ENCODE measurements at places on chromosomes 7 and 10.

DNA sequence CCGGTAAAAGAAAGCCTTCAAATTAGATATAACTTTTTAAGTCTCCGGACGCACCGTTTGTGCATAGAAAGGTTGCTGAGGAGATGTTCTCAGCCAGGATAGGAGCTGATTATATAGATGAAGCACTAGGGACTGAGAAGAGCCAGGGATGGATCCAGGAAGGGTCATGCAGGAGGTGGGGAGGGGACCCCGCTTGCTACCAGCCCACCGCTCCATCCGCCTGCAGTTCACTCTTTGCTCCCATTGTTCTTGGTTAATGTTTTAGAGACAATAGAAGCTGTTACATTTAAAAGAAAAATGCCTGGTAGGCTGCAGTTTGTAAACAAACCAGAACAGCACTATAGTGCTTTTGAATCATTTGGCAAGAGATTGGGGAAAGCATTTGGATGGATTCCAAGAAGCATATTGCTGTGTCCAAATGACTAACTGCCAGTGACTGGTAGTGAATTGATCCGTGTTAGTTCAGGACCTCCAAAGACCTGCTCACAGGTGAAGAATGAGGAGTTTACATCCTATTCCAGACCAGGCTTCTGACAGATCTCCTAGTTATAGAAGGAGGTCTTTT is 175.9 kb upstream of the TAC1 start:
- DNase-seq: no peak

DNA sequence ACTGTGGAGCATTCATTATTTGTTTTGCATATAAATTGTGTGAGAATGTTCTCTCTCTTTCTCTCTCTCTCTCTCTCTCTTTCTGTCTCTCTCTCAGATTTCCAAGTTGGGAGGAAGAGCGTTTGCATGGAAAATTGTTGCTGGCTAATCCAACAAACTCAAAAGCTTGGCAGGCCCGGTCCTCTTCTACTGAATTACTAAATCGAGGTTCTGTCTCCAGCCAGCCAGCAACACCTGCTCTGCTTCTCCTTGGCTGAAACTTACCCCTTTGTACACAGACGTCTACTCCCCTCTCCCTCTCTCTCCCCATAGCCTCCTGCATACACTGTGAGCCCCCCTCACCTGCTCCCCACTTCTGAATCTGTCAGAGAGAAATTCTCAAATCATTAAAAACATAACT is 996.4 kb upstream of the AUTS2 start:
- no peak for DNase-seq

DNA sequence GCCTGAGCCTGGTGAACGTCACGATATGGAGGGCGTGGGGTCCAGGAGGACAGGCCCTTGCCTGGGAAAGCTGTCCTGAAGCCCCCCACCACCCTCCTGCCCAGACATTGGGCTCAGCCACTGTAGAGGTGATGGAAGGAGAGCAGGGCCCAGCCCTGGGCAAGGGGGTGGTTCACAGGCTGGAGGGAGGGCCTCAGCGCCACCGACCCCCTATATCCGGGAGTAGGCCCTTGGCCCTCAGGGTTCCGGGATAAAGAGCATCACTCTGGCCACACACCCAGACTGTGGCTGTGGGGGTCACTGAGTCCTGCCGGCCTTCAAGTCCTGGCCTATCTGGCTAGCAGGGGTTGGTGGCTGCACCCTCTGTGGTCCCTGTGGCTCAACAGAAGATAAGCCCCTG is 55.3 kb upstream of the GTF2IRD1 start:
- no peak for DNase-seq

GRCh38 chr10:89985446-89985845 is 284.1 kb downstream of the KIF20B start:
- DNase-seq: no peak

DNA sequence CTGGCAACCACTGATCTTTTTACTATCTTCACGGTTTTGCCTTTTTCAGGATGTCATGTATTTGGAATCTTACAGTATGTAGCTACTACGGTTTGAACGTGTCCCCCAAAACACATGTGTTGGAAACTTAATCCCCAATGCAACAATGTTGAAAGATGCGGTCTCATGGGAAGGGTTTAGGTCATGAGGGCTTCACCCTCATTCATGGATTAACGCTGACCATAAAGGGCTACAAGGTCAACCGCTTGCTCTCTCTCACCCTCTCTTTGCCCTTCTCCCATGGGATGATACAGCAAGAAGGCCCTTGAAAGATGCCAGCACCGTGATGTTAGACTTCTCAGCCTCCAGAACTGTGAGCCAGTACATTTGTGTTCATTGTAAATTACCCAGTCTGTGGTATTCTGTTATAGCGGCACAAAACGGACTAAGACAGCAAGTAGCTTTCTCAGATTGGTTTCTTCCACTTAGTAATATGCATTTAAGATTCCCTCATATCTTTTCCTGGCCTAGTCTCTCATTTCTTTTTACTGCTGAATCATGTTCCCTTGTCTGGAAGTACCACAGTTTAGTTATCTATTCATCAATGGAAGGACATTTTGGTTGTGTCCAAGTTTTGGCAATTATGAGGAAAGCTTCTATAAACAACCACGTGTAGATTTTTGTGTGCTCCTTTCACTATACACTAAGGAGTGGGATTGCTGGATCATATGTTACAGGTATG is 3.0 kb upstream of the CRYGN start:
- DNase-seq: no peak

GRCh38 chr7:90320801-90321494 is at the start of gene FAM237B:
Gene FAM237B, minus strand, starts transcription at chr7:90321304. Its CDS starts 1,556 bp downstream, at chr7:90319748.
- DNase-seq: peak; percentile 36

- no peak for DNase-seq
Measured at GRCh38 chr7:134694299-134694698, 47.6 kb downstream of the BPGM start.

GRCh38 chr7:134789967-134790685 is 10.7 kb downstream of the CALD1 start:
- DNase-seq: peak; percentile 79

- DNase-seq: peak; percentile 41
Measured at GRCh38 chr10:103896225-103896624, 21.8 kb downstream of the STN1 start.

GRCh38 chr7:72406820-72407403 is 5.2 kb downstream of the CALN1 start:
- DNase-seq: no peak

- no peak for DNase-seq
Measured at GRCh38 chr10:31484431-31485135, 165.6 kb downstream of the ZEB1 start.

- no peak for DNase-seq
Measured at GRCh38 chr7:117590191-117590590, 110.4 kb downstream of the CFTR start.

- no peak for DNase-seq
Measured at GRCh38 chr10:84427903-84428650, 99.7 kb downstream of the CCSER2 start.

DNA sequence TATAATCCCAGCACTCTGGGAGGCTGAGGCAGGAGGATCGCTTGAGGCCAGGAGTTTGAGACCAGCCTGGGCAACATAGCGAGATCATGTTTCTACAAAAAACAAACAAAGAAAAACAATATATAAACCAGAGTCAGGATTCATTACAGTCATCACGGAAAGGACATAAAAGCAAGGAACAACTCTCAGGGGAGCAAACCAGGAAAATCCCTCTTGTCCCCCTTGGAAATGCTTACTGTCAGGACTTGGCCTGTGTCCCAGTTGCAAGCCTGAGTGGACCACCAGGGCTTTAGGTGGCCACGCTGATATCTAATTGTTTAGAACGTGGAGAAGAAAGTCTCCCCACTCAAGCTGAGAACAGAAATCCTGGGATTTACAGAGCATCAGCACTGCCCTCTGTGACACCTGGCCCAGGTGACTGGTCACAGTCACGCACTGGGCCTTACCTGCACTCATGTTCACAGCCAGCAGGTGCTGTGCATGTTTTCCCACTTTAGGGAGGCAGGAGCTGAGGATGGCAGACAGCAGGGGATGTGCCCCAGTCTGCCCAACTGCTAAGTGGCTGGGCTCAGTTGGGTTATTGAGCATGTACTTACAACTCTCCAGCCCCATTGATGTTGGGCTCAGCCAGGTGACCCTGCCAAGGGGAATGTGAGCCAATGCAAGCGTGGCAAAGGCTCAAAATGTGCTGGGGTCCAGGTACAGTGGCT is 60.9 kb downstream of the TMEM130 start:
- no peak for DNase-seq

DNA sequence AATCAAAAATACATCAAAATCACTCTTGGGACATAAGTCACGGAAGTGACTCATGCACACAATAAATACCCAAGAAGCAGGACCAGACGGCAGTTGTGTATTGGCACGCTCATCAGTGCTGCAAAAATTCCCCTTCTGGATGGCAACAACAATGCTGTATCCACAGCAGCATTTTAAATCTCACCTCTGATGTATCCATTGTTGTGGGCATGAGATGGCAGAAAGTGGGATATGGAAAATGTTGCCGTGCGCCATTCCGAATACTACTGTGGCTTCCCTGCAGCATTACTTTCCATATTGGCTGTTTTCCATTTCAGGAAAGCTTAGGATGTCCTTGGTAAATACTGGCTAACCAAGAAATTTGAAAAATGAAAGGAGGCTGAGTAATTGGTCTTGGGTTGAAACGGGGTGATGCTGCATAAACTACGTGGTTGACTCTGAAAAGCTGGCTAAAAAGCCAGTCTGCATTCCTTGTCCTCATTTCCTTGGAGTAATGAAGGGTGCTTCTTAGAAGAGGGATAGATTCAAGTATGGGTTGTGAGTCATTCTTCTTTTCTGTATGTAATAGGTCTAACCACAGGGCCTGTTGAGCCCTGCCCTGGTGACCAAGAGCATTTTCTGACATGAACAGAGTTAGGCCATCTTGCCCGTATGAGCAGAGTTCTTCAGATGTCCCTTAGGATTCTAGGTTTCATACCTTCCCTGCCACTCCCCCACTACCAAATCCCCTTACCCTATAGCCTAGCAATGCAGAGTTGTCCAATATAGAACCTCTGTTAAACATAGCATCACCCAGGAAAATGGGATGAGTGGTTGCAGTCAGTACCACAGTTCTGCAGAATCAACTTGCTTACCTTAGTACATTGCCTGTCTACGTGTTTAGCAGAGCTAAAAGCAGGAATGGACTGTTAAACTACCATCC is 36.3 kb upstream of the TOMM7 start:
- peak; percentile 98 for DNase-seq

GRCh38 chr10:24727786-24728185 is 4.1 kb upstream of the ARHGAP21 start:
- no peak for DNase-seq

GRCh38 chr10:17703706-17704105 is 48.3 kb upstream of the TMEM236 start:
- DNase-seq: no peak

DNA sequence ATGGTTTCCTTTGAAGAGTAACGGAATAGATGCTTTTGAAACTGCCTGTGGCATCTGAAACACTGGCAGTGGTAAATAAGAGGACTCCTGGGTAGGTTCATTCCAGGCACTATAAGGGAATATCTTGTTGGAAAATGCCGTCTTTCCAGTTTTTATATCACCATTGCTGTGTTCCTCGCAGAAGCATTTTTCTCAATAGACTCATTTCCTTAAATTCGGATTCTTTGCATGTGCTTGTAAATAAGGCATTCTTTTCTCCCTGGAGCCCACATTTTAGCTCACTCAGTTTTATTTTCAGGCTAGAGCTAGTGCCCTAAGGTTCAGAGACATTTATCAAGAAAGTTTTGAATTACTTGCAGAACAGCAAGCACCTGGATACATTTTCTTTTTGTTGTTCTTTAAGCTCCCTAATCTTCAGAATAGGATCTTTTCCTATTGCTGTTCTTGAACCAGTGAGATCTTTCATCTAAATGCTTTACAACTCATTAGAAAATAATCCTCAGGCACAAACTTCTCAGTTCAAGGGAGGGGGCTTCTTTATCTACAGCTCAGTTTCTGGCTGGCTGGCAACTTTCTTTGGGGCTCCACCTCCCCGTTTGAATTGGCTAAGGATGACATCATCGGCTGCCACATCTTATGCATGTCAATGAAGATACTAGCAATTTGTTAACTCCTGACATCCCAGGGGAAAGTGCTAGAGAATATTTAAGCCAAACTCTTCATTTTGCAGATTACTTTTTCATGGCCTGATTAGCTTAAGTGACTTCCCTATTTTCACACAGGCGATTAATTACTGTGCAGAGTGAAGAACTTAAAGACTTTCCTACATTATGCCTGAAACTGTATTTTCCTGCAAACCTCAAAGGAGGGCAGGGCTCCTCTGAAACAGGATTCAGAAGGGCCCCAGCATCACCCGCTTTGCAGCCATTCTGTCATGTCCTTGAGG is 133.7 kb upstream of the RSU1 start:
- peak; percentile 88 for DNase-seq

GRCh38 chr7:39951226-39952194 is 1.5 kb downstream of the CDK13 start:
- DNase-seq: peak; percentile 63

GRCh38 chr10:88089498-88089897 is 226.1 kb downstream of the PTEN start:
- DNase-seq: no peak

GRCh38 chr7:148650232-148650858 is 48.4 kb upstream of the CUL1 start:
- peak; percentile 79 for DNase-seq

GRCh38 chr7:31633894-31634494 is 53.0 kb upstream of the PPP1R17 start:
- peak; percentile 35 for DNase-seq

DNA sequence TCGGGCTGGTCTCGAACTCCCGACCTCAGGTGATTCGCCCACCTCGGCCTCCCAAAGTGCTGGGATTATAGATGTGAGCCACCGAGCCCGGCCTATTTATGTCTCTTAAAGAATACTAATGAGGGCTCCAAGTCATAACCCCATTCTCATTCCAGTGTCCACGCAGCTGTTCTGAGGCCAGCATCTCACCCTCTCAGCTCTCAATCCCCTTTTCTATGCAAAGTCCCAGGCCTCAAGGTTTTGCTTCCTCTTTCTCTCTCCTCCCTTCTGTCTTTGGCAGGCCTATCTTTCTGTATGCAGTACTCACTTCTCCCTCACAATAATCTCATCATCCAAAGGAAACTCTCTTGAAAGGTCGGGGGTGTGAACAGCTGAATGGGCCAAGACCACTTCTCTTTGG is 28.0 kb upstream of the VSIR start:
- no peak for DNase-seq

DNA sequence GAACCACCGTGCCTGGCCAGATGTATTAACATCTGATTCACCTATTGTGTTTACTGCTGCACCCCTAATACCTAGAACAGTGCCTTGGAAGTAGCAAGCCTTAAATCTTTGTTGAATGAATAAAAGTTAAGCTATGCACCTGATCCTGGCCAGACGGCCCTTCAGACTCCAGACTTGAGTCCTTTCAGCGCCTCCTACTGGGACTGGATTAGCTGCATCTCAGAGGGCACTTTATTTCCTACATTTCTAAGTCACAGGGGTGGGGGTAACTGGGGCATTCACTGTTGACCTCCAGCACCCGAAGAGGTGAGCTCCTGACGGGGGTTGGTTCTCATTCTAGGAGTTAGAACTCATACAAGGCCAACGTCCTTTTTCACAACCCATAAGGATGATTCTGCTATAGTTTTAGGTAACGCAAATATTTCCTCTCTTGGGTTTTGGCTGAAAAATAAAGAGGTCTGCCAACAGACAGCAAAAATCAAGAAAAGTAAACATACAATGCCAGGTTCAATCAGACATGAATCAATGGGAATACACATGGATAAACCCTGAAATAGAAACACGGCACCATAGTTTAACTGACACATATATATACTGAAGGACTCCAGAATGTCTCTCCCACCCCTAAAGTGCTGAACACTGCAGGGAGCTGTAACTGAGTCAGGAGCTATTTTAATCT is 48.0 kb upstream of the DLG5 start:
- DNase-seq: peak; percentile 51

Measured in fibroblast of skin of back (primary cell).